RCC 7860 (cell line): ENCODE measurements at places on chromosomes 7 and 10.

DNA sequence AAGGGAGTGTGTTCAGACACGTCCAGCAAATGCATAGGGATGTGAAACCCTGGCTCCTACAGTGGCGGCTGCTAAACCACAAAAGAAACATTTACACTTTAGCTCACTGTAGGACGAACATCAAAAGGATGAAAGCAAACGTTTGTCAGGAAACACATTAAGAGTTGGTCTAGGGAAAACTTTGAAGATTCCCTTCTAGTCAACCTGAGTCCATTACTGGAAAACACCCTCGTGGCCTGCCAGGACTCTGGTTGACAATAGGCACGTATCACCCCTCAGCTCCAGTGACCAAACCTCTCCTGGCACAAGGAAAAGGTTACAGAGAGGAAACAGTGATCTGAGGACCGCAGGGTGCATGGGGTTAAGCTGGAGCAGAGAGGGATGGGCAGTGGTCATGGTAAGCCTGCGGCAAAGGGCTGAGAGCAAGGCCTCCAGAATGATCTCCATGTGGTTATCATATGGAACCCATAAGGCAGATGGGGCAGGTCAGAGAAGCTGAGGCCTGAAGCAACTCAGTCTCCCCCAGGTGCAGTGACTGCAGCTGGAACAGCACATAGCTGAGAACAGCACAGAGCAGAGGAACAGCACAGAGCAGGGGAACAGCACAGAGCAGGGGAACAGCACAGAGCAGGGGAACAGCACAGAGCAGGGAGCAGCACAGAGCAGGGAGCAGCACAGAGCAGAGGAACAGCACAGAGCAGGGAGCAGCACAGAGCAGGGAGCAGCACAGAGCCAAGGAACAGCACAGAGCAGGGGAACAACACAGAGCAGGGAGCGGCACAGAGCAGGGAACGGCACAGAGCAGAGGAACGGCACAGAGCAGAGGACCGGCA is 49.9 kb downstream of the CHST15 start:
- DNase-seq: no peak

GRCh38 chr10:123997486-123998196 is 95.8 kb downstream of the CHST15 start:
- peak; percentile 97 for DNase-seq

GRCh38 chr10:131961777-131962662 is 19.7 kb downstream of the BNIP3 start:
- no peak for DNase-seq

GRCh38 chr10:97169911-97170693 is 15.7 kb downstream of the SLIT1 start:
- no peak for DNase-seq

GRCh38 chr10:34229917-34230316 is 585.2 kb downstream of the PARD3 start:
- DNase-seq: no peak

- DNase-seq: no peak
These were observed 500.8 kb downstream of the AUTS2 start for GRCh38 chr7:70098905-70099672.

- no peak for DNase-seq
These were observed 59.5 kb upstream of the PRPS1L1 start for GRCh38 chr7:18087026-18087686.

- no peak for DNase-seq
These were observed 62.6 kb downstream of the EXOC4 start for GRCh38 chr7:133315332-133316040.

DNA sequence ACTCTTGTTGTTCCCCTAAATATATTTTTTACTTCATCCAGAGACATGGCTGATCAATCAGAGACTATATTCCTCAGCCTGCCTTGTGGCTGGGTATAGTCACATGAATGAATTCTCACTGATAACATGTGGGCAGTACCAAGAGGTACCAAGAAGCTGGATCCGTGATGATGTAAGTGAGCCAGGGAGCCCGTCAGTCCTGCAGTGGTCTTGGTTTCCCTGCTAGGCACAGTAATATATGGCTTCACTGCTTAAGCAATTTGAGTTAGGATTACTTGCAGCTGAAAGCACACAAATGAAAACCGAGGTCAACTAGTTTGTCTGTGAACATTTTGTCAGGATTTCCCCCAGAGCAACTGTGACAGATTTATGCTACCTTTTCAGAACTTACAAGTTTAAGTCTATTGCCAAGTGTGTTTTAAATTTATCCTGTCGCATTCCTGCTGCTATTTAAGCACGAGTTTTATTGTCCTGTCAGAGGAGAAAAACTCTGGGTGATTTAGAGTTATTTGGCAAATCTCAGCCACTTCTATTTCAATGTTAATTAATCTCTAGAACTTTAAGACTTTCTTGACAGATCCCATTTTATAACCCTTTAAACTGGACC is 381.8 kb downstream of the PHF14 start:
- no peak for DNase-seq

DNA sequence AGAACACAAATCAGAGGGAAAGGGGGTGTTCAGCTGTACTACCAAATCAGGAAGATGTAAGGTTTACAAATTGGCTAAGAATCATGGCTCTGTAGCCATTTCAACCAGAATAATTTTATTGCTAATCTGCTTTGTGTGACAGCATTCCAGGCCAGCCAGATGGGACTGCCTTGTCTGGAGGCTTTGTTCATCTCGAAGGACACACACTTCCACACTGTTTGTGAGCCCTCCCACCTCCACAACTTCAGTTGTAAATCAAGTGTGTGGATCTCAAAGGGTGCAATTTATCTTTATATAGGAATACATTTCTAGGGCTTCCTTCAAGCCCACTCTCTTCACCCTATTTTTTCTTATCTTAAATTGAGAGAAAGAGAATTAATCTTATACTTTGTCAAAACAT is 6.9 kb upstream of the OIT3 start:
- DNase-seq: no peak
